ENCODE measurements at places on chromosomes 13 and 19.

DNA sequence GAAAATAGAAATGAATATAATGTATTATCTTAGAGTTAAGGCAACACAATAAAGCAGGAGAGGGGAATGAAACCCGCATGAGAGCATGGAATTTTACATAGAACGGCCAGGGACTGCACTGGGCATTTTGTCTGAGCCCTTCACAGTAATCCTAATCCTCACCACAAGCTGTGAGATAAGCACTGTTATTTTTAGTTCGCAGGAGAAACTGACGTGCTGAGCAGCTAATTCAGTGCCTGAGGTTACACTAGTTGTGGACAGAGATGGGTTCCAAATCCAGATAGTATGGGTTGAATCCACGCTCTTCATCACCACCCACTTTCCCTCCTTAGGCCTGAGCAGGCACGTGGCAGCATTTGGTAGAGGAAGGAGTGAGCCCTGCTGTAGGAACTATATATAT, 24.8 kb upstream of the ZNF527 start:
- no peak for DNase-seq

DNA sequence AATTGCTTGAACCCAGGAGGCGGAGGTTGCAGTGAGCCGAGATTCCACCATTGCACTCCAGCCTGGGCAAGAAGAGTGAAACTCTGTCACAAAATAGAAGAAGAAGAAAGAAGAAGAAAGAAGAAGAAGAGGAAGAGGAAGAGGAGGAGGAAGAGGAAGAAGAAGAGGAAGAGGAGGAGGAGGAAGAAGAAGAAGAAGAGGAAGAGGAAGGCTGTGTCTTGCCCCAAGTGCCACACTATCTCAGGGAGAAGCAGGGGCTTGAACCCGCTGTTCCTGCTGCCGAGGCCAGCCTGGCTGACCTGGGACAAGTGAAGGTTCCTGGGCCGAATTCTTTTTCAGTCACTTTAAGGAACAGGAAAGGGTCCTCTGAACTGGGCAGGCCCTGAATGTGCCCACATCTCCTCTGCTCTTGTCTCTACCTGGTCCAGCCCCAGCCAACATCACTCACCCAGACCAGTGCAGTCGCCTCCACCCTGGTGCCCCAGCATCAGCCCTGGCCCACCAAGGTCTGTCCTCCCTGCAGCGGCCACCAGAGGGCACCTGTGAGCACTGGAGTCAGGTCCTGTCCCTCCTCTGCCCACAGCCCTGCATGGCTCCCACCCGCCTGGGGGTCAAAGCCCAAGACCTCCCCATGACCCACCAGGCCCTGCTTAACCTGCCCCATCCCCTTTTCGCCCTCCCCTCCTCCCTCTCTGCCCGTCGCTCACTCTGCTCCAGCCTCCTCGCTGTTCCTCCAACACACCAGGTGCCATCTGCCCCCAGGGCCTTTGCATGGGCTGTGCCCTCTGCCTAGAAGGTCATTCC, 20.0 kb downstream of the TICAM1 start:
- DNase-seq, result no peak

- DNase-seq, result no peak
Observed at GRCh38 chr19:49988007-49988406, 27.0 kb upstream of the SIGLEC11 start.

- DNase-seq, result no peak
Observed at GRCh38 chr13:44609137-44609536, 33.0 kb upstream of the TSC22D1 start.

DNA sequence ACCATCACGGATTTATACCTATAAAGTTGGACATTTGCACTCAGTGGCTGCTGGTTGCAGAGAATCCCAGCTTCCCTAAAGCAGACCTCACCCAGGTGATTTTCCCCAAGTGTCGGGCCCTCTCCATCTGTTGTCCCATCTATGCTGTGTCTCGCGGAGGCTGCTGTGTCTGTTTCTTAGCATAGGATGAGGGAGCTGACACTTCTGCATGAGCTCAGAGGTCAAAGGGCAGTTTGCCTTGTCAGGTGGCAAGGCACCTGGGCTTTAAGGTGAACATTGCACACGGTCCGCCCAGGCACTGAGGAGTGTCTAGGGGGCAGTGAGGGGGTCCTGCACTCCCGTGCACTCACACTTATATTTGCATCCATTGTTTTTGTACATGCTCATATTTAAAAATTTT, 151.6 kb downstream of the ZIC5 start:
- DNase-seq, result no peak

DNA sequence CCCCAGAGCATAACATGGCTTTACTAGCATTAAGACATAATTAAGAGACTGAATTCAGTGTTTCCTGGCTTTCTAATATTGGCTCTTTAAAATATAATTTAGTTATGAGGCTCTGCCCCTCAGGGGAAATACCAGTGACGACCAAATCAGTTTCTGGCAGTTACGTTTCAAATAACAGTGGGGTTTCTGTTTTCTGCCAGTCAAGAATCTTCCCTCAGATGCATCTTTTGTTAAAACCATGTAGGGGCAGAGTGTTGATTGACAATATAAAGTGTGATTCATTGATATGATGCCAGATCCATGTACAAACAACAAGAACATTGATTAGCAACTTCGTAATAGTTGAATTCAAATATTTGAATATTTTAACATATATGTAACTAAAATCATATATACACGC, 1169.7 kb downstream of the DIAPH3 start:
- no peak for DNase-seq

GRCh38 chr19:37988758-37989635, 82.0 kb downstream of the SIPA1L3 start:
- no peak for DNase-seq

DNA sequence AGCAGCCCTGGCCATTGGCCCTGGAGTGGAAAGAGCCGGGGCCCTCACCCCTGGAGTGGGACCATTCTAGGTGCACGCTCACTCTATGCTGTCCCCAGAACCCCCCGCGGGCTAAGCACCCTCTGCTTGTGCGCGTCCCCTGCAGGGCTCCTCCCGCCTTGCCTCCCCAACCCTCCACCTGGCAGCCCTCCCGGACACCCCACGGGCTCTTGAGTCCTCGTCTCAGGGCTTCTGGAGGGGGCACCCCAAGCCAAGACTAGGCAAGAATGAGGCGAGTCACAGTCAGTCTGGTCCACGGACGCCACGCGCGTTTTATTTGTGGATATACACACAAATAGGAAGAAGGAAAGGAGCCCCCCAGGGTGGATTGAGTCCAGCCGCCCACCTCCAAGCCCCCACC, 7.0 kb upstream of the TMEM161A start:
- no peak for DNase-seq

DNA sequence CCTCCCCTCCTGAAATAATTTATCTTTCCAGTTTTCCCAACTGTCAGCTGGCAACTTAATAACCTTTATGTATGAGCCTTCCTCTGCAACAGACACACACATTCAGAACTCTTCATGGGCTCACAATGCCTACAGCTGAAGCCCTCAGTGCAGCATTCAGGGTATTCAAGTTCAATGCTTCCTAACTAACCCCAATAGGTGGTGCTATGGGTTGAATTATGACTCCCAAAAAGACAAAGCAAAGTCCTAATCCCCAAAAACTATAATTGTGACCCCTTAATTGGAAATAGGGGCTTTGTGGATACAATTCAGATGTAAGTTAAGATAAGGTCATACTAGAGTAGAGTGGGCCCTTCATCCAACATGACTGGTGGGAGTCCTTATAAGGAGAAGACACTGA, 202.2 kb downstream of the SUCLA2 start:
- DNase-seq, result no peak

- no peak for DNase-seq
Observed at GRCh38 chr19:50449236-50449899, 16.7 kb downstream of the MYBPC2 start.

DNA sequence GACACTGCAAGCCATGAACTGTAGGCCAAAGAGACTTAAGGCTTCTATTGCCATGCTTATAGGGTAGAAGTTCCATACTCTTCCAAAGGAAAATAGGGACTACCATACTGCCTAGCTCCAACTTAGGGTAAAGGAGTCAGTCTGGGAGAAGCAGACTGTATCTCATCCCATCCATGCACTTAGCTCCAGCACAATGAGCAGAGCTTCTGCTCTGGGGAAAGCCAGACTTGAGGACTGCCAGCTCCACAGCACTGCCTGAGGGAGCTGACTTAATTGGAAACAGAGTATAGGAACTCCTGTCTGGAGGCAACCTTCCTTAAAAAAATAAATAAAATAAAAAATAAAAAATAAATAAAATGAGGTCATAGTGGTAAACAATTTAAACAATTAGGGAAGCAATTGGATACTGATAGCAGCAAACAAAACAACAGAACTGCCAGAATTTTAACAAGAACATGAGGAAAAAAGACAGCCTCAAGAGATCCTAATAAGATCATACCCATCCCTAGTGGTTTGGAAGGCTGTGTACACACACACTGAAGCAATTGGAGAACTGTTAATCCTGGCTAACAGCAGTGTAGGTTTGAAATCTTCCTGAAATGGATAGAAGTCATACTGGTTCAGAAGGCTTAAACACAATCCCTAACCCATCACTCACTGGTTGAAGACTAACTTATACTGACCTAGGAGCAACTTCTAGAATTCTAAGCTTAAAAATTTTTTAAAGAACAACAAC, 550.1 kb downstream of the TBC1D4 start:
- no peak for DNase-seq

DNA sequence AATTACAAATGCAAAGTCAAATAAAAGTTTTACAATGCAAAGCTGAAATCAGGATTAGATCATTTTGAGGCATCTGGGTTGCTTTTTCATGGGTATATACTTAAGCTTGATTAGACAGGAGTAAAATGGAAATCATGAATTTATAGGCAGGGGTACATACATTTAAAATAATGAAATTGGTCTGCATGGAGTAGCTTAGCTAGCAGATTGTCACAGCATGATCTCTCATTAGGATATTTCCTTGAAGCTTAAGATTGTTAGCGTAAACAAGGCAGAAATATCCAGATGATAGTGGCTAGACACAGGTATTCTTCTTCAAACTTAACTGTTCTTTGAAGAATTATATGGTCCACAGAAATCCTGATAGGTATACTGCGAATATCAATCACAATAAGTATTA, 1627.0 kb upstream of the PCDH20 start:
- no peak for DNase-seq

- no peak for DNase-seq
Observed at GRCh38 chr19:3360421-3361383, 5.7 kb upstream of the NFIC start.

DNA sequence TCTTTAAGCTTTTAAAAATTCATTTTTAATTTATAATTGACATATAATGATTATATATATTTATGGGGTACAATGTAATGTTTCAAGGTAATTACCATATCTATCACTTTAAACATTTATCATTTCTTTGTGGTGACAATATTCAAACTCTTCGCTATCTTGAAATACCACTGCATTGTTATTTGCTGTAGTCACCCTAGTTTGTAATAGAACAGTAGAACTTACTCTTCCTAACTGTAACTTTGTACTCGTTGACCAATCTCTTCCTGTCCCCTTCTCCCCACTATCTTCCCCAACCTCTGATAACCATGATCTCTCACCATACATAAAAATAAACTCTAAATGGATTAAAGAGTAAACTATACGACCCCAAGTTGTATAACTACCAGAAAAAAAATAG, 20.4 kb downstream of the COG6 start:
- no peak for DNase-seq

- no peak for DNase-seq
Observed at GRCh38 chr19:14519860-14520407, 1.7 kb upstream of the DNAJB1 start.

DNA sequence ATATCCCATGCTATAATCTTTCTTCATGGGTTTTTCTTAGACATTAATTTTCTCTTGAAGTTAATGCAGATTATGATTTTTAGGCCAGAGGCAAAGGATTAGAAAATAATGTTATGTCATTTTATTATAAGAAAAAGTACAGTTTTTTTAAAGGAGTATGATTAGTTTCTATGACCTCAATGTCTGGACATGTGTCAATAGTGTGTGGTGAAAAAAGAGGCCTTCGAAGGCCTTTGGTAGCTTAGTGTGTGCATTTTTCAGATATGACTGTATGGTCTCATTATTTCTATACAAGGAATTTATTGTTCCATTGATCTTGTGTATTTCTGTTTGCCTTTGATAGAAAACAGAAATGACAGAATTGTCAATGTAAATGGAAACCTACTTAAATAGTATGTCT, 195.6 kb downstream of the GPC5 start:
- no peak for DNase-seq

DNA sequence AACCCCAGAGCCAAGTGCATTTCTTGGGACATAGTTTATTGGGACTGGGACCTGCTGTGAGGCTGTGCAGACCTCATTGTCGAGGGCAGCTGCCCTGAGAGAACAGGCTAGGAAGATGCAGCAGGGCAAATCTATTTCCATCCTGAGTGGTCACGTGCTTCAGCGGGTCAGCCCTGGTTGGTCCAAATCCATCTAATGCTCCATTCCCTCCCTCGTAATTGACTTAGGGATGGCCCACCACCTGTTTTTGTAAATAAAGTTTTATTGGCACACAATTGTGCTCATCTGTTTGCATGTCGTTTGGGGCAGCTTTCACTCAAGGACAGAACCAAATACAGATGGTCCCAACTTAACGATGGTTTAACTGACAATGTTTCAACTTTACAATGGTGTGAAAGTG, 75.5 kb upstream of the ADGRE5 start:
- DNase-seq, result no peak

GRCh38 chr13:93505104-93505952, 278.7 kb downstream of the GPC6 start:
- DNase-seq, result no peak

GRCh38 chr13:23696610-23697009, 126.4 kb downstream of the TNFRSF19 start:
- DNase-seq, result no peak

GRCh38 chr13:86838411-86839120, 832.6 kb upstream of the SLITRK5 start:
- DNase-seq, result no peak

DNA sequence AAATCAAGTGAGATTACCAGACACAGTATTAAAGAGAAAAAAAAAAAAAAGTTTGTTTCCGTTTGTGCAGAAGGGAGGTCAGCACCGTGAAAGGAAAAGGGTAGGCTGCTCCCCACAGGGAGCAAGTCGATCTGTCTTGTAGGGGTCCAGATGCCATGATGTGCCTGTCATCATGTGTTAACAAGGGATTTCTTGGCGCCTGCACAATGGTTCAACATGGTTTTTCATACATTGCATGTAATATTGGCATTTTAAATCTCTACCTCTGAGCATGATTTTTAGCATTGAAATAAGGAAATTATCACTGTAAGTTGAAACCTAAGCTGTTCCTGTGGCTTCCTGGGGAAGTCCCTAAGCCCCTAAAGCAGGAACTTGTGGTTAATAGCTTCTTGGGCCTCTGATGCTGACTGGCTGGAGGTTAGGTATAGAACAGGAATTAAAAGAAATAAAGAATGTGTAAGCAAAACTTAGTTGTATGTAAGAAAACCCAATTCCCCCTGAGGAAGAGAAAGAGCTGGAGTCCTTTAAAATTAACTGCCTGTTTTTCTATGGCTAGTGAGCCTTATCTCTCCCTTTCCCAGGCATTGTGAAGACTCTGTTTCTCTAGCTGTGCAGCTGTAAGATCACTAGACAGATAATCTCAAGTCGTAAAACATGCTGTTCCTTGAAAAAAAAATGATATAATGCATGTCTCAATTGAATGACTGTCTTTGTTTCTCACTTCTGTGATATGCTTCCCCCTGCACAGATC, 7.4 kb upstream of the FCGBP start:
- no peak for DNase-seq
